Stimulated activated CD4-positive, alpha-beta T cell treated with anti-CD3 and anti-CD28 coated beads, Interleukin-15, amount 100 ng/mL, for 48 hours (primary cell): ENCODE measurements at places on chromosomes 5 and 9.

DNA sequence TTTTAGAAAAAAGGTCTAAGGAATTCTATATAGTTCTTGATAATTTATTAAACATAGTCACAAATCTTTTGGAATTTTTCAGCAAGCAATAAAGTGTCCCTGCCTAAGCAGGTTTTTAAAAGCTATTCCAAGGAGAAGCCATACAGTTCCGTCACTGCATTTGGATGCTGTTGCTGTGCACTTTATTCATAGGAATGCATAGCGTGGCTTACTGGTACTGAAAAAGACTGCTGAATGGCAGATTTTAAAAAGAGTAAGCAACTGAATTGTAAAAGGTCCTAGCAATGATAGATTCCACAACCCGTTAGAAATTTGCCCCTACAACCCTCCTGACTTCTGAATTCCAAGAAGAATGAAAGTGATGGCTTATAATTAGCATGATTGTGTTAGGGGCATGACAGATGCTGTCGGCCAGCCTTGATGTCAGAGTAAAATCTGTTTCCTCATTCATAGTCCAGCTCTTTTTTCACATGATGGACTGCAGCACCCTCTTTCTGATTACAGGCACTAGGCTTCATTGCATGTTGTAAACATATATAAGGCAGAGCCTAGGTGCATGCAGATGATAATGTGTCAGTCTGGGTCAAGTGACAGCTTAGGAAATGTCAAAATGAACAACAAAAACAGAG lies 227.0 kb downstream of the PDE4D start:
- no peak for DNase-seq

GRCh38 chr5:142325725-142326479 lies 1.1 kb upstream of the SPRY4 start:
- DNase-seq = no peak

DNA sequence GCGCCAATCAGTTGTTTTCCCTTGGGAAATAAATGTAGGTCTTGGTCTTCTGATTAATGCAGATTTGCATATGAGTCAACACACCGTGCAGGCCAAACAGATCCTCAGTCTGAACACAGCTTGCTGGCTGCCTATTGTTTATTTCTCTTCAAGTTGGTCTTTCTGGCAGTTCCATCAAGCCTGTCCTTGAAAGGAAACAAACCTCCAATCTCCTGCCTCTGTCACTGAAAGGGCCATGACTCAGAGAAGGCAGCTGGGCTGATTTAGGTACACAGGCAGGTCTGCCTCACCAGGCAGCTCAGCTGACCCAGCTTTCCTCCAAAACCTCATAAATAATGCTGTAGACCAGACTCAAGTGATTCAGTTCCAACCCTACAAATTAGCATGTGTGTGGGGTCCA lies 175.9 kb downstream of the MAN2A1 start:
- no peak for DNase-seq

GRCh38 chr5:161157925-161158324 lies 305.9 kb upstream of the ATP10B start:
- no peak for DNase-seq
